ENCODE measurements at places on chromosomes 2 and 18.

GRCh38 chr2:207252979-207253645, 87.4 kb upstream of the KLF7 start:
- DNase-seq: peak; percentile 55

DNA sequence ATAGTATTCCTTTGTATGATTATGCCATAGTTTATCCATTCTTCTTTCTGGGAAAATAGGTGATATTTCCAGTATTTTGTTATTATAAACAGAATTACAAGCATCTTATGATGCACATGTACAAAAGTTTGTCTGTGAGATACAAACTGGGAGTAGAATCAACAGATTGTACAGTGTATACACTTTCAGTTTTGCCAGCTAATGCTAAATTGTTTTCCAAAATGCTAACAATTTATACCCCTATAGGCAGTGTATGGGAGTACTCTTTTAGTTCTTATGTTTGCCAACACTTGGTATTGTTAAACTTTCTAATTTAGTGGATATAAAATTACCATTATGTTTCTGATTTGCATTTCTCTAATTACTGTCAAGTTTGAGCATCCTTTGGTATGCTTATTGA, 31.0 kb upstream of the TNFRSF11A start:
- no peak for DNase-seq

DNA sequence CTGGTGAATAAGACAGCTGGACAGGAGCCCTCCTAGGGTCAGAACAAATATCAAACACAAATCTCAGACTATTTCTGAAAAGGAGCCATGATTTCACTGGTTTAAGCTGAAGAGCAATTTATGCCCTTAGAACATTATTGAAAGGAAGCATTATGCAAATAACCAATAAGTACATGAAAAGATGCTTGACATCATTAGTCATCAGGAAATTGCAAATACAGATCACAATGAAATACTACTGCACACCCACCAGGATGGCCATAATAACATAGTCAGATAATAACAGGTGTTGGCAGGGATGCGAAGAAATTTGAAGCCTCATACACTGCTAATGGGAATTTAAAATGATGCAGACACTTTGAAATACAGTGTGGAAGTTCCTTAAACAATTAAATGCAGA, 176.4 kb upstream of the RAB6C start:
- peak; percentile 1 for DNase-seq

DNA sequence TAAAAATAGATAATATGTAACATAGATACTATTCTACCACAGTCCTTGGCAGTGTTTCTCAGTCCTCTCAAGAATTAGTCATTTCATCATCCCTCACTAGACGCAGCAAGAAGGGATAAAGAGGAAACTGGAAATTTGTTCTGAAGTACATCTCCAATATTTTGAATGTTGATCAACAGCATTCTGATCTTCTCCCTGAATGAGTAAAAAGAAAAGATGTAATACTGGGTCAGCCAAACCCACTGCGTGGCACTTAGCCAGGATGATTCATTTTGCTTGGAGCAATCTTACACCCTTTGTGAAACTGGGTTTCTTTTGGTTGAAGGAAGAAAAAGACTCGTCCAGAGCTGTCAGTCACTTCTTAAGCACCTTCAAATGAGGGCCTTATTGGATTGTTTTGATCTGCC, 54.1 kb downstream of the TAF1B start:
- DNase-seq: no peak
